ENCODE measurements at places on chromosomes 6 and 20.

DNA sequence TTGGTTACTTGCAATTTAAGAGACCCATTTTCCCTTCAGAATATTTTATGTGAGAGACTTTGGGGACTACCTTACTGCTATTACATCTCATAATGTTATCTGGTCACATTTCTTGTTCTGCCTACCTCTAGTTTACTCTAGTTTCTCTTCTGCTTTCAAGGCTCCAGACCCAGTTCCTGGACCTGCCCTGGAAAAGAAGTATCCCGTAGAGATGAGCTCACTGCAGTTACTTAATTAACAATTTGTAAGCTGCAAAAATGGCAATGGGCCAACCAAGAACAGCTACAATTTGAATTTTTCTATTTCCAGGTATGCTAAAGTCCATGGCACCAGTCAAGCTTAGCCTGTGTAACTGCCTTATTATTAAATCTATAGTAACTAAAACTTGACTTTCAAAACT lies 25.0 kb downstream of the TAB2 start:
- DNase-seq = peak; percentile 35
- H3K27ac ChIP-seq = peak overlapping the region; percentile 43
- H3K4me1 ChIP-seq = peaks cover 12% of the 10 kb centered on the region
- H3K27me3 ChIP-seq = no peaks in the 10 kb centered on the region
- peaks cover 21% of the 10 kb centered on the region for H3K36me3 ChIP-seq
- H3K4me3 ChIP-seq = no peak overlapping the region

DNA sequence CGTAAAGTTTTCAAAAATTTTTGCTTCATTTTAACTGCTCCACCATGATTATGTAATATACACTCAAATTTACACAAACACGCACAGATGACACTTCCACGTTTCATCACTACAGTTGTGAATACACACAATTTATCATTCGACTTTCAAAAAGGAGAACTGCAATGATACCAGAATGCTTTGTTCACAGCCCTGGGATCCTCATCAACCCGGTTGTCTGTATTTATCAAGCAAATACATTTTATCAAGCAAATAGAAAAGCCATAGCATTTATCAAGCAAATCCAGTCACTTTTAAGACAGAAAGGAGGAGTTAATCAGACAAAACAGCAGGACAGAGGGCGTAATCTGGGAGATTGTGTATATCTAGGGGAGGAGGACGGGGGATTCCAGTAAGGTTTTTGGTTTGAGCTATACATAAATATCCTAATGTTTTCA lies 20.3 kb upstream of the ABT1 start:
- peak overlapping the region; percentile 46 for H3K4me3 ChIP-seq
- H3K4me1 ChIP-seq = peaks cover 24% of the 10 kb centered on the region
- H3K36me3 ChIP-seq = no peaks in the 10 kb centered on the region
- H3K27ac ChIP-seq = no peak overlapping the region
- H3K27me3 ChIP-seq = peaks cover 15% of the 10 kb centered on the region

DNA sequence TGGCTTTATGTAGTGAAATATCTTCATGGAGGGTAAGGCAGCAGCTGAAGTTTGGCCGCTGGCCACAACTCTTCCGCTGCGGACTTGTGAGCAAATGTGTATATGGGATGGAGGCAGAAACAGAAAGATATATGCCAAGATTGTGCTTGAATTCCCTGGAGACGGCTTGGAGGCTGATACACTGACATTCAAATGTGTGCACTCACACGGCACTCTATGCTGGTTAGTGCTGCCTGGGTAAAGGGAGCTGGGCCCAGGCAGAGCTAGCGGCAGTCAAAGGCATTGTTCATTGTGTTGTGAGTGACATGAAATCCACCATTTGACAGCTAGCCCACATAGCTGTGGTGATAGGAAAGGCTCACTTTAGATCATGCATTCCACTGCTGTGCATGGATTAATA lies 202.7 kb downstream of the CLIC5 start:
- no peaks in the 10 kb centered on the region for H3K27me3 ChIP-seq
- no peaks in the 10 kb centered on the region for H3K36me3 ChIP-seq
- H3K4me1 ChIP-seq = peaks cover 20% of the 10 kb centered on the region
- H3K27ac ChIP-seq = no peak overlapping the region

- H3K4me1 ChIP-seq = no peaks in the 10 kb centered on the region
- no peaks in the 10 kb centered on the region for H3K36me3 ChIP-seq
- H3K27me3 ChIP-seq = no peaks in the 10 kb centered on the region
- H3K4me3 ChIP-seq = no peak overlapping the region
Measured at GRCh38 chr6:151963001-151963400, 155.5 kb downstream of the ESR1 start.

DNA sequence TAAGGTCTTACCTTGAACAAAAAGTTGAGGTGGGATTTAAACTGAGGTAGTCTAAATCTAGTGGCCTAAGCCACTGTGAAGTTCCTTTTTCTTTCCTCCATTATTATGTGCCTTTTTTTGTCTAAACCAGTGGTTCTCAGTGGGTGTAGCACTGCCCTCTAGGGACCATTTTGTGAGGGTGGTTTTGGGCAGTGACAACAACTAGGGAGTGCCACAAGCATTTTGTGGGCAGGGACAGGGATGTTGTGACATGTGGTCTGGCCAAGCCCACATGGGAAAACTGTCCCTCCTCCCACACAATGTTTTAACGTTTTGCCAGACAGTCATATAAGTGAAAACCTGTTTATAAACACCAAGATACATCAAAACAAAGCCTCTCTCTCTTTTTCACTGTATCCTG lies 899.4 kb upstream of the FLRT3 start:
- H3K36me3 ChIP-seq = no peaks in the 10 kb centered on the region
- H3K27me3 ChIP-seq = no peaks in the 10 kb centered on the region
- peaks cover 8% of the 10 kb centered on the region for H3K4me1 ChIP-seq
- DNase-seq = peak; percentile 43
- H3K27ac ChIP-seq = no peak overlapping the region
- H3K4me3 ChIP-seq = no peak overlapping the region

GRCh38 chr6:145036236-145036635 lies 699.1 kb downstream of the EPM2A start:
- no peak overlapping the region for H3K4me3 ChIP-seq
- no peak for DNase-seq
- no peaks in the 10 kb centered on the region for H3K4me1 ChIP-seq
- H3K36me3 ChIP-seq = no peaks in the 10 kb centered on the region

DNA sequence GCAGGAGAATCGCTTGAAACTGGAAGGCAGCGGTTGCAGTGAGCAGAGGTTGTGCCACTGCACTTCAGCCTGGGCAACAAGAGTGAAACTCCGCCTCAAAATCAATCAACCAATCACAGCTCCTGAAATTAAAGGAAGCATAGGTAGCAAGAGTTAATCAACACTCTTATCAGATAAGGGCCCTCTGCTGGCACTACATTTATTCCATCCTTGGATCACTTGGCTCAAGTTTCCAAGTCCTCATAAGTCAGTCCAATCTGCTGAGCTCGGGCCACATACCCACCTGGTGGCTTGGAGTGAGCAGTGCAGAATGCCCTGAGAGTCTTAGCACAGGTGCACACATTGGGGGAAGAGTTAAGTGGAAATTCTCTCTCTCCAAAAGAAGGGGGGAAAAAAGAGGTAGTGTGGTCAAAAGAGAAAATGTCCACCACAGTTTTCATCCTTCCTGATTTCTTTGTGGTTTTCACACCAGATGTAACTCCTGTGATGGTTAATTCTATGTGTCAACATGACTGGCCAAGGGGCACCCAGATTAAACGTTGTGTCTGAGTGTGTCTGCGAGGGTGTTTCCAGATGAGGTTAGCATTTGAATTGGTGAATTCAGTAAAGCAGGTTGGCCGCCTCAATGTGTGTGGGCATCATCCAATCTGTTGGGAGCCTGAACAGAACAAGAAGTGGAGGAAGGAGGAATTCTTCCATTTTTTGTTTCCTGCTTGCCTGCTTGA lies 14.2 kb upstream of the FAM8A1 start:
- no peaks in the 10 kb centered on the region for H3K36me3 ChIP-seq
- no peak for DNase-seq
- no peak overlapping the region for H3K27ac ChIP-seq
- no peaks in the 10 kb centered on the region for H3K27me3 ChIP-seq
